ENCODE measurements at places on chromosomes 4 and X. TPM values are rescaled to one million over a fixed set of nuclear protein-coding genes. Genes with fewer than 3 reads are reported as not detected.

DNA sequence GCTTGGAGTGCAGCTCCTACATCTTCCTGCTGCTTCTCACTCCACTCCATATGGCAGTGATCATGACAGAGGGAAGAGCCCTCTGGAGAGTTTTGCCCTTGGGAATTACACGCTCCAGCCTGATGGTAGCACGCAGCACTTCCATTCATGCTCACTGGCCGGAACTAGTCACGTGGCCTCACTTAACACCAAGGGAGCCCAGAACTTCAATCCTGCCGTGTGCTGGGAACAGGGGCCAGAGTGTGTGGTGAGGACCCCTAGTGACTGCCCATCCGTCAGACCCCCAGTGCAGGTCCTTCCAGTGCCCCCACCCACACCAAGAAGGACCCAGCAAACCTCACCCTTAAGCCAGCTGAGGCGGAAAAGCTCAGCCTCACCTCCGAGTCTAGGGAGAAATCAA lies 230.7 kb downstream of the EVC2 start:
- DNase-seq = no peak

- no peak for DNase-seq
Observed at GRCh38 chrX:40245488-40246071, 147.8 kb upstream of the BCOR start.

SPANXA1 gene
- polyA plus RNA-seq = not detected

DNA sequence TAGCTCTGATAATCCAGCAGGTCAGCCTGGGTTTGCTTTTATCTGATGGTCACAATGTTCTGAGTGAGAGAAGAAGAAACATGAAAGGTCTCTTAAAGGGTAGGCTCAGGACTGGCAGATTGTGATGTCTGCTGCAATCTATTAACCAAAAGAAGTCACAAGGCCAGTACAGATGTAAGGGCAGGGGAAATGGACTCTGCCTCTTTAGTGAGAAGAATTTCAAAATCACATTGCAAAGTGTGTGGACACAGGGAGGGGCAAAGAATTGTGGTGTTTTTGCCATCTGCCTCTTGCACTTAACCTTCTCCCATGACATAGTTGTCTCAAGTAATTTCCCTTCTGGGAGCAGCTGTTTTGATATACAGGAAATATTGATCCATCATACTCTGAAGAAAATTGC lies 40.9 kb downstream of the IL1RAPL1 start:
- peak; percentile 68 for DNase-seq

GRCh38 chr4:84529169-84529751 lies 30.2 kb upstream of the NKX6-1 start:
- DNase-seq = no peak

- DNase-seq = no peak
Observed at GRCh38 chr4:92825791-92826190, 522.0 kb downstream of the GRID2 start.

DNA sequence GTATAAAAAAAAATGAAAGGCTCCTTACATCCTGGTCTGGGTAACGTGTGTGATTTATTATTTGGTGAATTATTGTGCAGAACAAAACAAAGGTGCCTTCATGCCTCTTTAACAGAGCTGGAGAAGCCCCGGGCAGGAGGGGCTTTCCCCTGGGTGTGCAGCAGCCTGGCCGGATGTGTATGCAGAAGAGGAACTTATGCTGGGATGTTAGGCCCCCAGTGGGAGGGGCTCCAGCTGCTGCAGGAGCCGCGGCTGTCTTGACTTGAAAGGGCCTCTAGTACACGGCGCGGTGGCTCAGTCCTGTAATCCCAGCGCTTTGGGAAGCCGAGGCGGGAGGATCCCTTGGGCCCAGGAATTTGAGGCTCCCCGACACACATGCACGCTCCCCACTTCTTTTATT lies 16.0 kb downstream of the CCNQ start:
- peak; percentile 22 for DNase-seq

DNA sequence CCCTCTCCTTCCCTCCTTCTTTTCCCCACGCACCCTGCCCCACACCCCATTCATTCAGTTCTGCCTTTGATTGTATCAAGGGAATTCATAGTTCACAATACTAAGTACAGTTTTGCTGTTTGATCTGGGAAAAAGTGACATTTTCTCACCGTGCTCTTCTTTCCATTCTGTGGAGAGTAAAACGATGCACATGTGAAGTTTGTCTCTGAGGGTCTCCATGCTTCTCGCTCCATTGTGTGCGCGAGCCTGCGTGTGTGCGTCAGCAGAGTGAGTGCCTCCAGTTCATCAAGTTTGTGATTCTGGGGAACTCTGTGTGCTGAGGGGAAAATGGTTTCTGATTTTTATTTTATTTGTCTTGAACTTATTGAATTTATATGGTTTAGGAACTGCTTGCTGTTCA lies 1.9 kb downstream of the STK26 start:
- DNase-seq = no peak

DNA sequence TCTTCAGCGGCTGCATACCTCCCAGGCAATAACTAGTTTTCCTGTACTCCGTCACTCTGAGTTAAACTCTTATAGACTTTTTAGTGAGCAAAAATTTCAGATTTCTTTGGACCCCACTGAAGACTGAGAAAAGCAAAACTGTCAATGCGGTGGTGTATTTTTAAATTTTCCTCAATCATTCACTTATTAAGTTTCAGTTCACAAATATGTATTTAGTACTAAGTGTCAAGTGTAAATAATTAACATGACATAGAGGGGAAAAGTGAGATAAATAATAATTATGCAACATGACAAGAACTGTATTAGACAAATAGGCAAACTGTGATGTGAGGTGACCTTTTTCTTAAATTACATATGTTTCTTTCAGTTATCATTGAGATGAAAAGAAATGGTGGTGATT lies 124.4 kb downstream of the NAF1 start:
- no peak for DNase-seq

ZNF81 gene
- 6.3 TPM for polyA plus RNA-seq

DNA sequence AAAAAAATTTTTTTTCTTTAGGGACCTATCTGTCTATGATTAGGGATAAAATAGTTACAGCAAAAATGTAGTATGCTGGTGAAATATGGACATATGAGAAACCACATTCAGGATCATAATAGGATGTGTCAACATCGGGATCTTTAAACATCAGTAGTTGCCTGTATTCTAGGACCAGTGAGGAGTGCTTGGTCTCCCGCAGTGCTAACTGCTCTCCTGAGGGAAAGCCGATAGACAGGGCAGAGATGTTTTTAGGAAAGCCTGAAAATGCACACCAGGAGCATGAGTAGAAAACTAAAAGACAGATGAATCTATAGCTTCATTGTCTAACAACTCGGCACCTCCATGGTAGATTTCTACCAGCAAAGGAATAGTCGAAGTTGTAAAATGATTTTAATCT lies 178.1 kb upstream of the SMIM31 start:
- no peak for DNase-seq

SGCB gene
- polyA plus RNA-seq = 28.8 TPM

CT45A3 gene
- polyA plus RNA-seq = not detected

DNA sequence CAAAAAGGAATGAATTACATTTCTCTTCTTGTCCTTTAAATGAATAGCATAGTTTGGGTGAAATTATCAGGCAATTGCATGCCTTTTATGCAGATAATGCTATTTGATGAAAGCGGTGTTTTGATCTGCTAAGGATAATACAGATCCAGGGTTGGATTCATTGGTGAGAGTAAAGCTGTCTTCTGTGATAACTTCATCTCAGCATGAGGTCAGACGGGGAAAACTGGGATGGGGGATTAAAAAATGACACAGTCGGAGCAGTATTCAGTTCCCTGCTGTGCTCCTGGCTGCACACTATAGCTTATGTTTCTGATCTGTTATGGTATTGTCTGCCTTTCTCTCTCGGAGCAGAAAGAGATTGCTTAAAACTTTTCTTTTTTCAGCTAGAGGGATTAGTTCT lies 105.9 kb upstream of the TENM3 start:
- no peak for DNase-seq

SPATA4 gene
- polyA plus RNA-seq = 0.09 TPM

- DNase-seq = no peak
Observed at GRCh38 chr4:99690472-99690871, 32.8 kb upstream of the C4orf54 start.

- no peak for DNase-seq
Observed at GRCh38 chr4:48266781-48267180, 2.9 kb downstream of the TEC start.

DNA sequence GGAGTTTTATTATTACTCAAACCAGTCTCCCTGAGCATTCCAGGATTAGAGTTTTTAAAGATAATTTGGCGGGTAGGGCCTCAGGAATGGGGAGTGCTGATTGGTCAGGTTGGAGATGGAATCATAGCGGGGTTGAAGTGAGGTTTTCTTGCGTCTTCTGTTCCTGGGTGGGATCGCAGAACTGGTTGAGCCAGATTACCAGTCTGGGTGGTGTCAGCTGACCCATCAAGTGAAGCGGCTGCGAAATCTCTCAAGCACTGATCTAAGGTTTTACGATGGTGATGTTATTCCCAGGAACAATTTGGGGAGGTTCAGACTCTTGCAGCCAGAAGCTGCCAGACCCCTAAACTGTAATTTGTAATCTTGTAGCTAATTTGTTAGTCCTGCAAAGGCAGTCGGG lies 25.1 kb upstream of the SETD7 start:
- no peak for DNase-seq

DNA sequence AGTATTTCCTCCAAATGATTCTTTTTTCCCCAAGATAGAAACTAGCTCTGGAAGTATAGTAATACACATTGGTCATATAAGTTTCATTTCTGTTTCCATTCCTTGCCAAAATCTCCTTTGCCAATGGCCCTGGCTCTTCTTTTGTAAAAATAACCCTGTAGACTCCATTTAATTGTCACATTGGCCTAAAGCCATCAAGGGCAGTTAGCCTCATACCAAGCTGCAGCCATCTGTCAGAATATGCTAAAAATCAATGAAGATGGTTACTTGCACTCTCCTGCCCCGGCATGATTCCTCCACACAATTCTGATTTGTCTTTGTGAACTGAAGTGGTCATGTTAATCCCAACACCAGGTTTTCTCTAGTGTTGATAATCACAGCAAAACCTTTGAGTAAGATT lies 380.5 kb downstream of the SH2D1A start:
- no peak for DNase-seq

DNA sequence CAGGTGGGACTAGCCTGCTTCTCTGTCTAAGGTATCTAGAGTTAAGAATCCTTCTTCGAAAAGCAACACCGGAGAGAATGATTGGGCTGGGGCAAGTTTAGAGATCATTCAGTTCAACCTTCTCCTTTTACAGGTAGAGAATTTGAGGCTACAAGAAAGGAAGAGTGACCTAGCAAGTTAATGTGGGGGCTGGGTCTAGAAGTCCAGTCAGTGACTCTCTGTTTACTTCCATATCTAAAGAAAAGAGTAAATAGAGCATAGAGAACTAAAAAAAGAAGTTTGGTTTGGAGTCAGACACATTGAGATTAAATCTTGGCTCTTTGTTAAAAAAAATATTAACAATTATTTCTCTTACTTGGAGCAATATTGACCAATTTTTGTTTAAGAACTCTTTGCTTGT lies 64.1 kb upstream of the NPNT start:
- no peak for DNase-seq

- no peak for DNase-seq
Observed at GRCh38 chr4:3879681-3880614, 113.8 kb downstream of the ADRA2C start.

SHROOM4 gene
- polyA plus RNA-seq = 4.5 TPM

GRCh38 chr4:163495900-163496299 lies 1.4 kb downstream of the TMA16 start:
- DNase-seq = peak; percentile 29

TENM3 gene
- 11.9 TPM for polyA plus RNA-seq

PGAM4 gene
- not detected for polyA plus RNA-seq

DCX gene
- 5.4 TPM for polyA plus RNA-seq

- peak; percentile 3 for DNase-seq
Observed at GRCh38 chr4:139175646-139176301, 1.2 kb downstream of the ELF2 start.

TRIM75 gene
- 0.04 TPM for polyA plus RNA-seq

GRPR gene
- 0.34 TPM for polyA plus RNA-seq

RHOXF2B gene
- 0.07 TPM for polyA plus RNA-seq
